Iris pigment epithelial cell (primary cell): ENCODE measurements at places on chromosomes 5 and 9.

DNA sequence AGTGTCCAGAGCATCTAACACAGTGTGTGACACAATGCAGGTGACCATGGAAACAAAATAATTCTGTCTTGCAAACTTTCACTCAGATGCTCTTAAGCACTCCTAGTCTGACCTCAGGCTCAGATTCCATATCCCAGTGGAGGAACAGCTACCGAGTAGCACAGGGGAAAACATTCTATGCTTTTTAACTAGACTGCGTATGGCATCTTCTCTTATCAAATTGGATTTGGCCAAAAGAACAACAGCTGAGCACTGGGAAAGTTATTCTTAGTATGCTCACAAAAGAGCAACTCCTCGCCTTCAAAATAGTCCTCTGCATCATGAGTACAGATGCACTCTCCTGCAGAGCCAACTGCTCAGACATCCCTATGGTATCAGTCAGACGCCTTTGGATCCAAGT is 528.2 kb upstream of the DAP start:
- no peak for DNase-seq

DNA sequence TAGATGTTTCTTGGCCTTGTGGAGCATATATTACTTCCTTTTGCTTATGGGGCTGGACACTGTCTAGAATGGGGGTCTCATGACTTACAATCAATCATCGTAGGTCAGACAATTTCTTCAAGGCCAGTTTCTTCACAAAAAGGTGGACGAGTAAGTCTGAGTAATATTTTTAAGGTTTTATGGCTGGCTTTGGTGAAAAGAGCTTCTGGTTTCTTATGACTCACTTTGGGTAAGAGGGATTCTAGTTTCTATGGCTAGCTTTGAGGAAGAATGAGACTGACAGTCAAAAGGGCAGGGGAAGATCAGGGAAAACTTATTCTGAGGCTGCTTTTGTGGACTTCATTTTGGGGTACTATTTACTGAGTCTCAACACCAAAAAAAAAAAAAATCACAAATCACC is 2067.2 kb upstream of the C9orf72 start:
- DNase-seq: no peak

- DNase-seq: peak; percentile 40
These were observed 263.1 kb upstream of the RGMB start for GRCh38 chr5:98510143-98510985.

- peak; percentile 18 for DNase-seq
These were observed 3.8 kb upstream of the ELAVL2 start for GRCh38 chr9:23829580-23830475.

GRCh38 chr5:113047234-113047633 is 70.6 kb downstream of the DCP2 start:
- peak; percentile 55 for DNase-seq

GRCh38 chr5:92979716-92980115 is 601.3 kb downstream of the NR2F1-AS1 start:
- DNase-seq: no peak

DNA sequence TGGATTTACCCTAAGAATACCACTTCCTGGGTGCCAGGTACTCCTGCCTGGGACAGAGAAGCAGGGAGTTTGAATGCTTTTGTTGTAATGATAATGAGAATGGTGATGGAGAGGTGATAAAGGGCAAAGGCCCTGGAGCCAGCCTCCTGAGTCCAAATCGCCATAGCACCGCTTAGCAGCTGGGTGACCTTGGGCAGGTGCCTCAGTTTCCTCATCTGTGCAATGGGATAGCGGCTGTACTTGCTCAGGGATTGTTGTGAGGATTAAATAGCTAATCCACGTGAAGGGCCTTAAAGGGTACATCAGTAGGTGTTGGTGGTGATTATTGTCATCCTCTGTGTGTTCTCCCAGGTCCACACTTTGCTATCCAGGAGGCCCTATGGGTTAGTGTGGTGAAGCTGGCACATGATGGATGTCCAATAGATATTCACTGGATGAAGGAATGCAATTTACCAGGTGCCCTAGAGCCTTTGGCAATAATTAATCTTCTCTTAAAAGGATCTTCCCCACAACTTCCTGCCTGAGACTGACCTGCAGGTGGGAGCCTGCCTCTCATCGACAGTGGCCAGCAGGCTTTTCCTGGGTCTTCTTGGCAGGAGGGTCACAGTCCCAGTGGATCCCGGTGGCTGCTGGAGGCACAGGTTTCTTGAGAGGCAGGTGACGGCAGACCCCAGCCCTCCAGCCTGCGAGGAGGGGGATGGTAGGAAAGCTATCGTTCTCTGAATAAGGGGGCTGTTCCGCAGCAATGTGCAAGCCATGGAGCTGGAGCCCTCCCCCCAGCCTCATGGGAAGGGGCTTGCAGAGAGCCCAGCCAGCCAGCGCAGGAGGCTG is 160.2 kb downstream of the MACROH2A1 start:
- no peak for DNase-seq

GRCh38 chr9:38075272-38075671 is 6.2 kb upstream of the SHB start:
- no peak for DNase-seq

DNA sequence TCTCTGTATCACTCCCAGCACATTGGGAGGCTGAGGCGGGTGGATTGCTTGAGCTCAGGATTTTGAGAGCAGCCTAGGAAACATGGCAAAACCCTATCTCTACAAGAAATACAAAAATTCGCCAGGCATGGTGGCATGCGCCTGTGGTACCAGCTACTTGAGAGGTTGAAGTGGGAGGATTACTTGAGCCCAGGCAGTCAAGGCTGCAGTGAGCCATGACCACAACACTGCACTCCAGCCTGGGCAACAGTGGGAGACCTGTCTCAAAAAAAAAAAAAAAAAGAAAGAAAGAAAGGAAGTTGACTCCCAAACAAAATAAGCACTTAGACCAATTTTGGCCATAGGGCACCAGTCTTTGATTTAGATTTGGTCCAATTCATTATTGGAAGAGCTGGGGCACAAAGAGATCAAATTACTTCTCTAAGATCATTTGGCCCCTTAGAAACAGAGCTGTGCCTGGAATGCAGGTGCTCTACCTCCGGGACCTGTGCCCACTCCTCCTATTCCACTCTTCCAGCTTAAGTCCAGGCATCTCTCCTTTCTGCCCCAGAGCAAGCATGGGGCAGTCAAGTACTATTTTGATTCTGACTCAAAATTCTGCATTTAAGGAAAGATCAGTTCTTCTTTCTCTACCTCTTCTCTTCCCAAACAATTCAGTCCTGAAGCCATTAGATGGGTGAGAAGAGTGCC is 59.0 kb downstream of the ALDH7A1 start:
- DNase-seq: no peak

DNA sequence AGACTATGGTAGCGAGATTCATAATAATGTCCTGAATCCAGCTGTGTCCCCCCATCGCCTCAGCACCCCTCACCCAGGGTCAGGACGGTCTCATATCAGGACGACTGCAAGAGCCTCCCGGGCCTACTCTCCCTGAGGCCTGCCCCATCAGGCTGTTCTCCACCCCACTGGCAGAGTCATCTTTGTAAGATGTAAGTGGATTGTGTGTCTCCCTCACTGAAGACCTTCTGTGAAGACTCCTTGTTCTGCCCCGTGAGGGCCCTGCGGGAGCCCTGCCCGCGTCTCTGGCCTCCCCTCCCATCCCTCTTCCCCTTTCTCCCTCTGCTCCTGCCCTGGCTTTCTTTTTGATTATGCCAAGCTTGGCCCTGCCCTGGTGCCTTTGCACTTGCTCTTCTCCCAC is 43.9 kb upstream of the SAP30L start:
- DNase-seq: no peak

DNA sequence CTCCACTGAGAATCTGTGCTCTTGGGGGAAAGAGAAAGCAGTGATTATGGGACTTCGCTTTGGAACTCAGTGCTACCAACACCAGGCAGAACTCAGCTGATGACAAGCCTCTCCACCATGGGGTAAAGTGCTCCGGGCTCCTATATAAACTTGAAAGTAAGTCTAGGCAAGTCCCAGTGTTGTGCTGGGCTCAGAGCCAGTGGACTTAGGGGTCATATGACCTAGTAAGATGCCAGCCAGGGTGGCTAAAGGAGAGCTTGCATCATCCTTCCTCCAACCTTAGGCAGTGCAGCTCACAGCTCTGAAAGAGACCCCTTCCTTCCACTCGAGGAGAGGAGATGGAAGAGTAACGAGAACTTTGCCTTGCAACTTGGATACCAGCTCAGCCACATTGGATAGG is 35.1 kb upstream of the FREM1 start:
- peak; percentile 29 for DNase-seq

DNA sequence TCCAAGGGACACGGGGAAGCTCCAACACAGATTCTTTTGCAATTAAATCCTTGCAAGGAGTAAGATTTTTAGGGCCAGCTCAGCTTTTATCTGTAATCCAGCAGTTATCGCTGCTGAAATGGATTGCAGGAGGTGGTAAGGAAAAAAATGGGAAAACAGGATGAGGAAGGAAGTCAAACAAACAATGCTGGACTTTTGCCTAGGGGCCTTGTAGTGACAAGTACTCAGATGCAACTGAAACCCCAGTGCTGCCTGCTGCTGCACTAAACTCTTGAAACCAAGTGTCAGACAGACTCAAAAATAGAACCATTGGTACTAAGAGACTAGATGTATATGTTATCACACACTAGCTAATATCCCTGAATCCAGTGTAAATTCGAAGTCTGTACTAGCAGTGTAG is 309.2 kb downstream of the CTNND2 start:
- DNase-seq: no peak

GRCh38 chr5:33720176-33720575 is 171.6 kb downstream of the ADAMTS12 start:
- no peak for DNase-seq

DNA sequence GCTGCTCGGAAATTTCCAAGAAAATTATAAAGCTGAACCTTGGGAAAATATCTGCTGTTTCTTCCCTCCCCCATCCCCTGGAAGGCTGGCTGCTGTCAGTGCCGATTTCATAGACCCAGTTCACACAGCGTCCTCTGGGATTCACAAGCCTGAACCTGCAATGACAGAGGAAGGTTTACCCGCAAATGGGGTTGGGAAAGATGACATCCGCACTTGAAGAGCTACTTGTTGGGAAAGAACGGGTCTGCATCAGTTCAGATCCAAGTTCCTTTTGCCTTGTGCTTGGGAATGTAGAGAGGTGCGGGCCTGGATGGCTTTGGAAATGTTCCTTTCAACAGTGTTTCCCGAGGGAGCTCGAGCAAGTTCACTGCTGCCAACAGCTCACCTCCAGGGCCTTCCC is 13.9 kb downstream of the PCDH12 start:
- DNase-seq: no peak

DNA sequence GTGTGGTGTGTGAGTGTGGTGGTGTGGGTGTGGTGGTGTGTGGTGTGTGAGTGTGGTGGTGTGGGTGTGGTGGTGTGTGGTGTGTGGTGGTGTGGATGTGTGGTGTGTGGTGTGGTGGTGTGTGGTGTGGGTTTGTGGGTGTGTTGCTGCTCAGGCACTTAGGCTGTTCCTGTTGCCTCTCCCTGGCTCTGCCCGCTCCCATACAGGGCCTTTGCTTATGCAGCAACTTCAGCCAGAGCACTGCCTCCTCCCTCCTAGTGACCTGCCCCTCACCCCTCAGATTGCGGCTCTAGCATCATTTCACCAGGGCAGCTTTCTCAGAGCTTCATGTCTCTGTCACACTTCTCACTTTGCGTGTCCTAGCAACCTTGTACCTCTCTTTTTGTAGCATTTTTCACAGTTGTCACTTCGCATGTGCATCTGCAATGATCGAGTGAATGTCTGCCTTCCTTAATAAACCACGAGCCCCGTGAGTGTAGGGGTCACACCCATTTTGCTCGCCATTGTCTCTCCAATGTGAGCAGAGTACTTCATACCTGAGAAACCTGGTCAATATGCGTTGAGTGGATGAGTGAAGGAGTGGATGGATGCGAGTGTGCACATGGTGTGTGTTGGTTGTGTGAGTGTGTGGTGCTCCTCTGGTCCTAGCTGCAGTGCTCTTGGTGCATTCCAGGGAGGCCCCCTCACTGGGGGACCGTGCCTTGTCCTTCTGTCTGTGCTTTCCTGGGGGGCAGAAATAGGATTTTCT is 167.9 kb upstream of the PANK3 start:
- no peak for DNase-seq

- no peak for DNase-seq
These were observed 172.7 kb downstream of the KIAA0825 start for GRCh38 chr5:94445726-94446125.

GRCh38 chr5:41414598-41414997 is 95.8 kb downstream of the PLCXD3 start:
- peak; percentile 95 for DNase-seq

DNA sequence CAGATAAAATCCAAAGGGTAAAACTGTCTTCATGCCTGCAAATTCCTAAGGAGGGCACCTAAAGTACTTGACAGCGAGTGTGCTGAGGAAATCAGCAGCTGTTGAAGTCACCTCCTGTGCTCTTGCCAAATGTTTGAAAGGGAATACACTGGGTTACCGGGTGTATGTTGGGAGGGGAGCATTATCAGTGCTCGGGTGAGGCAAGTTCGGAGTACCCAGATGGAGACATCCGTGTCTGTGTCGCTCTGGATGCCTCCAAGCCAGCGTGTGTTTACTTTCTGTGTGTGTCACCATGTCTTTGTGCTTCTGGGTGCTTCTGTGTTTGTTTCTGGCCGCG is 727 bp upstream of the ADRB2 start:
- peak; percentile 13 for DNase-seq

DNA sequence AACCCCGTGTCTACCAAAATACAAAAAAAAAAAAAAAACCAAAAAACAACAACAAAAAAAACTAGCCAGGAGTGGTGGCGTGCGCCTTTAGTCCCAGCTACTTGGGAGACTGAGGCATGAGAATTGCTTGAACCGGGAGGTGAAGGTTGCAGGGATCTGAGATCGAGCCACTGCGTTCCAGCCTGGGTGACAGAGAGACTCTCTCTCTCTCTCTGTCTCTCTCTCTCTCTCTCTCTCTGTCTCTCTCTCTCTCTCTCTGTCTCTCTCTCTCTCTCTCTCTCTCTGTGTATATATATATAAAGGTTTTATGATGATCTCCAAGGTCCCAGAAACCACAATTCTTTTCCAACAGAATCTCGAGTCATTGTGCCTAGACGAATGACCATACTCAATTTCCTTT is 18.8 kb upstream of the ANKRD33B start:
- no peak for DNase-seq

- DNase-seq: no peak
These were observed 23.3 kb upstream of the F2R start for GRCh38 chr5:76692651-76693050.

DNA sequence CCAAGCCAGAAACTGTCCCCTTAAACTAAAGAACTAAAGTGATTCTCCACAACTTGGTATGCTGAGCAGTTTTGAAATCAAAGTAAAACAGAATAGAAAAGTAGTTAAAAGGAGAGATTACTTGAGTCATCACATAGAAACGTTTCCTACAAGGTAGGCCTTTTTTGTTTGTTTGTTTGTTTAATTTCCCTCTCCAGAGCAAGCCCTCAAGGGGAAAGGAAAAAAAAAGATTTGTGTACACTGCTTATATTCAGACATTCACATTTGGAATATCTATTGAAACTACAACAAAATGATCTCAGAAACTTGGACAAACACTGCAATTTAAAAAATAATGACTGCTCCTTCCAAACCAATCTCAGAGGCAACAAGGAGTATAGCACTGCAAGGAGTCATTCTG is 304.7 kb upstream of the NREP start:
- no peak for DNase-seq

- no peak for DNase-seq
These were observed 21.5 kb upstream of the RNF20 start for GRCh38 chr9:101512116-101512515.

GRCh38 chr5:37184748-37185364 is 64.3 kb downstream of the CPLANE1 start:
- DNase-seq: no peak
